Large intestine (tissue), 12 donors: ENCODE measurements at places on chromosomes 6 and 20.

- DNase-seq: no peak
Measured at GRCh38 chr6:43082806-43083655, 6.9 kb downstream of the PTK7 start.

DNA sequence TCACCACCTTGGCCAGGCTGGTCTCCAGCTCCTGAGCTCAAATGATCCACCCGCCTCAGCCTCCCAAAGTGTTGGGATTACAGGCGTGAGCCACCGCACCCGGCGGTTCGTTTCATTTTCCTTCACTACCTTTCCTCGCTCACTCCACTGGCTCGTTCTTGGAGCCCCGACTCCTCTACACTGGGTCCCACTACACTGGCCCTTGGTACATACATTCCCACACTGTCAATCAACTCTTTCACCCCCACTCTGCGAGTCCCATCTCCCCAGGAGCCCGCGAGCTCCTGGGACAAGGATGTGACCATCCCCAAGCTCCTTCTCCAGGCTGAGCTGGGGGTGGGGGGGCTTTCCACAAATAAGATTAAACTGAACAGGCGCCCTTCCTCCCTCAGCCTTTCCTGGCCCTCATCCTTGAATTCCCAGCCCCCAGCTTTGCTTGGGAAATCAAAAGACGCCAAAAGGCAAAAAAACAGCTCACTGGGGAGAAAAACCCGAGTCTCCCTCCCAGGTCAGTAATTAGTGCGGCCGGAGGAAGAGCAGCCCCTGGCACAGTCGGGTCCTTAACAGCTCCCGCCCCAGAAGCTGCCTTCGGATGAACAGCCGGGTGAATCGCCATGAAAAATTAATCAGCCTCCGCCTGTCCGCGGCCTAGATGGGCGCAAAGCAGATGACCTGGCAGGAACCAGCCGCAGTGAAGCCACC is 42.8 kb upstream of the LY86 start:
- no peak for DNase-seq

- no peak for DNase-seq
Measured at GRCh38 chr6:139515511-139515910, 141.1 kb upstream of the CITED2 start.

- DNase-seq: no peak
Measured at GRCh38 chr6:50850223-50851048, 31.8 kb downstream of the TFAP2B start.

GRCh38 chr6:168222115-168223043 is 97.2 kb downstream of the DACT2 start:
- DNase-seq: no peak

- DNase-seq: no peak
Measured at GRCh38 chr6:90660931-90661330, 74.1 kb upstream of the MAP3K7 start.

DNA sequence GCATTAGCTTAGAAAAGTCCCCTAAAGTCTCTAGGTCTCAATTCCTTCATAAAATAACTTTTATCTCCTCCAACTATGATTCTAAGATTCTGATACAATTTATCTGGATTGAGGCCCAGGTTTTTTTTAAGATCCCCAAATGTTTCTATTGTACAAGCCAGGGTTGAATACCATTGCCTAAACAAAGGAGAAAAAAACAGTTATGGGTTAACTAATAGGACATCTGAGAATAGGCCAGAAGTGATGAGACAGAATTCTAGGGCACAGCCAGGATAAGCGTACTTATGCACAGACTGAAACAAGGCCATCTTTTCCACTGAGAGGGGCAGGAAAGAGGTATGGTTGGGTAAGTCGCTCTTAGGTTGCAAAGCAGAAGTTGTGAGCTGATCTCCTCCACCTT is 26.4 kb downstream of the EPB41L2 start:
- DNase-seq: no peak

DNA sequence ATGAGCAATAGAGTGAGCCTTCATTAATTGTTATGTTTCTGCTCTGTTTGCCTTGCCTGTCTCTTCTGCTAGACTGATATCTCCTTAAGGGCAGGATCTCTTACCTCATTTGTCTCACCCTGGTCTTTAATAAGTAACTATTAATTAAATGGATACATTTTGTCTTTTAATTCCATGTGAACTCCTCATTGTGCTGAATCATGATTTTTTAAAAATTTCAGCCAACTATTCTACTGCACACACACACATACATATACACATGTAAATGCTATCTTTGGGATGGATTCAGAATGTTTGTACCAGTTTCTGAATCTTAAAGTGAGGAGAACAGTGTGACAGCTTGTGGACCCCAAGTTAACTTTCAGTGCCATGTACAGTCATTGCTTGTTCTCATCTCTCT is 731.1 kb upstream of the MAP3K7 start:
- no peak for DNase-seq

GRCh38 chr20:7113577-7114466 is 346.3 kb downstream of the BMP2 start:
- peak; percentile 24 for DNase-seq

GRCh38 chr20:363319-364078 is 16.6 kb downstream of the NRSN2 start:
- no peak for DNase-seq

- no peak for DNase-seq
Measured at GRCh38 chr6:712805-713204, 19.9 kb upstream of the EXOC2 start.

DNA sequence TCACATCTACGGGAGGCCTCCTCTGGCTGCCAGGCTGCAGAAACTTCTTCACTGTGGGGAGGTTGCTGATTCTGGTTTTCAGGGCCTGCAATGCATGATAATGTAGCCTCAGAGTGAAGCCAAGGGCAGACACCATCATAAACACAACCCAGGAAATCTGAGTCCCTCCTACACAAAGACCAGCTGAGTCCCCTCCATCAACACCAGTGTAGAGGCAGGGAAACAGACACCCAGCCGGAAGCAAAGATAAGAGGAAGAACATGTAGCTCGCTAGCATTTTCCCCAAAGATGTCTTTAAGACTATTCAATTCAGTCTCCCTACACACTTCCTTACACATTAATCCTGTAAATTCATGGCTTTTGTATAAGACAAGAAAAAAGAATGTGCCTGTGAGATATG is 23.6 kb downstream of the GSTA2 start:
- no peak for DNase-seq

DNA sequence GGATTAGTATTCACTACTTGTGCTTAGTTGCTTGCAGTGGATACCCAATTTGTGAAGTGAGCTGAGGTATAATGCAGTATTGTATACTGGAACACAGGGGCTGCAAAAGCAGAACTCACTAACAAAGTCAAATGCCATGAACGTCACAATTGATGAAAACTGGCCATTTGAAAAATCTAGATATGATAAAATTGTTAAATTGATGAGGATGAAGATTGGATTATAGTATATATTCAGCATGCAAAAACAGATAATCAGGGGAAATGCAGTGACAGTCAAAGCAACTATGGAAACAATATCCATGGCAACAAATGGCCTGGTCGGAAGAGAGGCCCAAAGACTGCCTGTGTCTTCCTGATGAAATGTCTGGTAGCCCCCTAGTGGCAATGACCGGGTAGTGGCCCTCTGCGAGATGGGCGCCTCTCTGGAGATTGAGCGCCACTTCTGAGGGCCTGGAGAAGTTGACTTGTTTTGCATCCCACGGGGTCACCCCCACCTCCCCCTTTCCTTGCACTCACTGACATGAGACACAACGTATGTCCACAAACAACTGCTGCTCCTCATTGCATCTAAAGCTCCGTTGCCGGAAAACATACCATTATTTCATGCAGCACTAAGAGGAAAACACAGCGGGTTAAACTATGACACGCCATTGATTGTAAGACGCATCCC is 43.6 kb downstream of the C6orf15 start:
- DNase-seq: peak; percentile 67

GRCh38 chr20:36465109-36466080 is 75.9 kb upstream of the MYL9 start:
- DNase-seq: peak; percentile 70

DNA sequence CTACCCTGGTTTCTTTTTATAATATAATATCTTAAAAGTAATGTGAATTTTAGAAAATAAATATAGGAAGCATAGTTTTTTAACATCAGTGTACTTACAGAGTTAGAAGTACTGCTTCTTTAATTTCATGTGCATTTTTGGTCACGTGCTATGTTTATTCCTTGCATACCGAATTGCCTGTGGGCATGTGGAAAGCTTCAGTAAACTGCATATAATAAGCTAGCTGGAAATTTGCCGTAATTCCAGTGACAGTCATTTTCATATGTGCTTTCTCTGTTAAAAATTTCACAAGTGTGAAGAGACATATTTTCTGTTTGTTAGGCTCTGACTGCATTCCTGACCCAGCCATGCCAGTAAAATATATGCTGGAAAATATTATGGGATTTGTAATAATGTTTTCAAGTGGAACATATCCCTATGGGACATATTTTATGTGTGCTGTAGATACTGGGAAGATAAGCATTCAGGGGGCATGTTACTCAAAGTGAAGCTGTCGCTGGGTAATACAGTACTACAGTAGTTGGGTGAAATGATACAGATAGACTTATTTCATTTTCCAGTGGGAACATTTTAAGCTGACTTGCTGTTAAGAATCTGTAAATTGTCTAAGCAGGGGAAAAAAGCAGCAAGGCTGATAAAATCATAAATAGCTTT is 616.7 kb downstream of the FRK start:
- no peak for DNase-seq

GRCh38 chr6:49541210-49541724 is 9.2 kb upstream of the C6orf141 start:
- peak; percentile 80 for DNase-seq

- no peak for DNase-seq
Measured at GRCh38 chr6:31617010-31617409, 2.0 kb downstream of the AIF1 start.

GRCh38 chr6:3517350-3517749 is 60.5 kb upstream of the SLC22A23 start:
- DNase-seq: no peak

DNA sequence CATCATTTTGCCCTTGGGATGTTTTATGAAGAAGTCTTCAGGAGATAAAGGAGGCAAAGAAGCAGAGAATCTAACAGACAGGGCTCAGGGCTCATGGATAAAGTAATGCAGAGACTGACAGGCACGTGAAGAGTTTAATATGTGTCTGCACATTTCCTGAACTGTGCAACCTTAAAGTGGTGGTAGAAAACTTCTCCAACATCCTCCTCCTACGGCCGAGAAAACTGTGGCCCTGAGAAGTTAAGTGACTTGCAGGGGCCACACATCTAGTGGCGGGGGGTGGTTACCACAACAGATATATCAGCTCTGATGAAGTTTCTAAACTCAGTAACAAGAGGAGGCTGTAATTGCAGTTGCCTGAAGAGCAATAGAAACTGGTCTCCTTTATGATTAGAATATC is 61.0 kb downstream of the SOBP start:
- DNase-seq: no peak

DNA sequence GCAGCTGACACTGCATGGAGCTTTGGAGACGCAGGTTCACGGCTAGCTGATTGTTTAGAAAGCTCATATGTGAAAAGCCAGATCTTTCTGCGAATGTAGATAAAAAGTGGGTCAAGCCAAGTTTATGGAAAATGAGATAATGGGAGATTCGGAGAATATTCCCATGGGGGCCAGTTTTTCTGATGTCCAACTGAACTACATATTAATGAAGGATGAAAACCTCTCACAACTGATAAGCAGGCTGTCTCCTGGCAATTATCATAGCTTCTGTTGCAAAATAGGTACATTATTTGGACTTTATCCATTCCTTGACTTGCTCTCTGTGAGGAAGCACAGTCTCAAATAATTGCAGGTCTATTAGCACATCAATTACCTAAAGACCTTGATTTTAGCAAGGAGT is 21.1 kb downstream of the HDGFL1 start:
- DNase-seq: peak; percentile 9

DNA sequence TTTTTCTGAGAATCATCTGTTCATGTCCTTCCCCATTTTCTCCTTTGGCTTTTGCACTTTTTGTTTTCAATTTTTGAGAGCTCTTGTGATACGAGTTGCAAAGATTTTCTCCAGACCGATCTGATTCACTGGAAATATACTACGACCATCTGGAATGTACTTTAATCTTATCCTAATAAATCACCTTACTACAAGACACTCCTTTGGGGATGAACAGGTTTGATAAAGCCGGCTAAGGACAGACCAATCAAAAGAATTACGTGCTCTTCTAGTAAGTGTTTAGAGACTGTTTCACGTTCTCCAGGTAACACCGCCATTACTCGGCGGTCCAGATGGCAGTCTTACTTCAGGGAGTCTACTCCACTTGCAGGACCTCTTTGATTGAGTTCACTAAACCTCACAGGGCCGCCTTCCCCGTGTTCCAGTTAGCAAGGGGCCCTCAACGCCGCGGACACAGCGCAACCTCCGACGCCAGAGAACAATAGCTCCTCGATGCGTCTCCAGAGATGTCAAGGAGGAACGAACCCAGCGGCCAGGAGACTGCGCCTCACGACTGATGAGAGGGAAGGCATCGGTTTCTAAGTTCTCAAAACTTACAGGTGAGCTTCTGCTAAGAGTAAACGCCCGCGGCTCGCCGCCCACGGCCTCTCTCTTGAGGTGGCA is 920 bp upstream of the WTAP start:
- no peak for DNase-seq

DNA sequence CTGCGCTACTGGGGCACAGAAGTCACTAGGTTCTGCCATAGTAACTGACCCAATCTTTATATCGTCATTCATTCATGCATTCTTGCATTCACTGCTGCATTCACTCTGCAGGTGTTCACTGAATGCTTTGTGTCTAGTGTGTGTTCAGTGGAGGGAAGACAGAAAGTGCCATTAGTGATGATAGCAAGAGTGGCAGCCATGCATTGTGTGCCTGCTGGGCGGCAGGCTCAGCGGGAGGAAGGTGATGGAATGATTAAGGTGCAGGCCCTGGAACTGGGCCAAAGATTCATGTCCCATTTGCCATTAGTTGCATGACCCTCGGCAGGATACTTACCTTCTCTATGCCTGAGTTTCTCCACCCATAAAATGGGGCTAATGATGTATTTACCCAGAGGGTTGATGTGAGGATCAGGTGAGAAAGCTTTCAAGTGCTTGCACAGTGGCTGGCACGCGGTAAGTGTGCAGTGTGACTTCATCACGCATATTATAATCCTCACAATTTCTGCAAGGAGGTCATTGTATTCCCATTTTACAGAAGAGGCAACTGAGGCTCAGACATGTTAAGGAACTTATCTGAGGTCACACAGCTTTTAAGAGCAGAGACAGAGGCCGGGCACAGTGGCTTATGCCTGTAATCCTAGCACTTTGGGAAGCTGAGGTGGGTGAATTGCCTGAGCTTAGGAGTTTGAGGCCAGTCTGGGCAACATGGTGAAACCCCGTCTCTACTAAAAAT is 40.1 kb downstream of the ITPR3 start:
- DNase-seq: no peak

DNA sequence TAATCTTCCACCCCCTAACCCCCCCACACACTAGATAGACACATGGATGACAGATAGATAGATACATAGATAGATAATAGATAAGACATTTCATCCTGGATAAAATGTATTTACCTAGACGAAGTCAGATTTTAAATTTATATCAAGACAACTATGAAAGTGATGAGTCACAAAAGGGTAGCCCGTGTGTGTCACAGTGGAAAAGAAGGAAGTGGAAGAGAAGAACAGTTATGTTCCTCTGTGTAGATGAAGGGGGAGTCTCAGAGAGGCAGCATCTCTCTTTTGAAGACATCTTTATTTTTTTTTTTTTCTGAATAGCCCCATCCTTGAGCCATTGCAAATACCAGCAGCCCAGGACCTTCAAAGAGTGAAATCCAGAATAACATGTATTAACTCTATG is 121.7 kb upstream of the VGLL2 start:
- DNase-seq: no peak

GRCh38 chr20:25256226-25256859 is 8.5 kb downstream of the PYGB start:
- no peak for DNase-seq

GRCh38 chr6:36920049-36920448 is 34.3 kb downstream of the C6orf89 start:
- DNase-seq: no peak

GRCh38 chr20:24698189-24698588 is 228.8 kb downstream of the SYNDIG1 start:
- DNase-seq: no peak
